ENCODE measurements at places on chromosomes 2 and 18. TPM values are rescaled to one million over a fixed set of nuclear protein-coding genes. Genes with fewer than 3 reads are reported as not detected.

Gene AKAIN1
- not detected for total RNA-seq

Gene EFR3B
- total RNA-seq: 3.8 TPM

Gene WNT10A
- total RNA-seq: 1.9 TPM

Gene TSPYL6
- total RNA-seq: 0.16 TPM

Gene SERPINB3
- total RNA-seq: 0.16 TPM

Gene NEURL3
- total RNA-seq: not detected

Gene RGPD3
- 1.6 TPM for total RNA-seq

Gene ADRA2B
- 1.6 TPM for total RNA-seq

Gene PKP4
- total RNA-seq: 83.4 TPM

Gene XIRP2
- 5.8 TPM for total RNA-seq

Gene CASP10
- 19.2 TPM for total RNA-seq

Gene GPR17
- total RNA-seq: 0.11 TPM

Gene SPP2
- not detected for total RNA-seq

All from urinary bladder (tissue), 4 donors.